Right kidney (tissue), 9 donors: ENCODE measurements at places on chromosomes 3 and 15.
A peak's percentile ranks its signal among the peaks of the same experiment; 100 is the strongest.

GRCh38 chr3:5194801-5195509 is 7.4 kb downstream of the EDEM1 start:
- no peak for DNase-seq

DNA sequence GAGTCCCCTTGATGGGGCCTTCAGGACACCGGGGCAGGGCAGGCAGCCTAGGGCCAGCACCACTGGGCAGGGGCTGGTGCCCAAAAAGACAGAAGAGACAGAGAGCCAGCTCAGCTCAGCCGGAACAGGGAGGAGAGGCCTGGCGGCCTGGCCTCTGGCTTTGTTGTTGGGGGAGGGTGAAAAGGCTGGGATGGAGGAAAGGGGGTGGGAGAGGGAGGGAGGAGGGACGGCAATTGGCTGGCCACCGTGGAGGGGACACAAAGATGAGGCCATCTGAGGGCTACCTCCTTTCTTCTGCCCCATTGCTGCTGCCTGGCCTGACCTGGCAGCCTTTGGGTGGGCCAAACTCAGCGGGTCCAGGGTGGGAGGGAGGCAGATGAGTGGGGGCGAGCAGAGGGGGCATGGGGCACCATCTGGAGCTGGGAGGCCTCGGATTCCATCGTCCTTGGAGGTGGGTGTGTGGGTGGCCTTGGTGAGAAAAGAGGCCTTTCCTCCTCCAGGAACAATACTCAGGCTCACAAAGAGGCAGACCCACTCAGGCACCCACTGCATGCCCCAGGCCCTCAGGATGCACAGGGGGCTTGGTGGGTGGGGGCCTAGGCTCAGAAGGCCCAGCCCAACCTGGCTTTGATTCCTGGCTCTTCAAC is 9.3 kb downstream of the EFCC1 start:
- DNase-seq: no peak

GRCh38 chr15:101437618-101438481 is 51.7 kb downstream of the PCSK6 start:
- DNase-seq: no peak

GRCh38 chr3:146491303-146491702 is 21.9 kb upstream of the PLSCR2 start:
- no peak for DNase-seq

GRCh38 chr15:40379853-40380252 is 2.7 kb upstream of the KNSTRN start:
- DNase-seq: no peak

DNA sequence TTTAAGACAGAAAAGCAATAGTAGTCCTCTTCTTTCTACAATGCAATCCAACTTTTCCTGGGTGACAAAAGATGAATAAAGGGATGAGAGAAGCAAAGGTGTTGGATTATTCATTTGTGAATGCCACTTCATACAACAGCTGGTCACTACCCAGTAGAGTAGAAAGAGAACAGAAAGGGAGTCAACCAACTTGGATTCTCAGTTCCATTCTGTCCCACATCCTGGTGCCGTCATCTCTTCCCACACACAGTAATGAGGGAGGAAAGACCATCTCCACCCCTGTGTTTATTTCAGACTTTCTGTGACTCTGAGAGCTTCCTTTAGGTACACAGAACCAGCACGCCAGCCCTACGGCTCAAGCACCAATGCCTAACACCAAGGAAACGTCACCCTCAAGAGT is 71.0 kb downstream of the FOXP1 start:
- no peak for DNase-seq

GRCh38 chr3:146166415-146166821 is 5.4 kb upstream of the PLOD2 start:
- no peak for DNase-seq

GRCh38 chr3:122784436-122784835 is 9.2 kb downstream of the HSPBAP1 start:
- no peak for DNase-seq

DNA sequence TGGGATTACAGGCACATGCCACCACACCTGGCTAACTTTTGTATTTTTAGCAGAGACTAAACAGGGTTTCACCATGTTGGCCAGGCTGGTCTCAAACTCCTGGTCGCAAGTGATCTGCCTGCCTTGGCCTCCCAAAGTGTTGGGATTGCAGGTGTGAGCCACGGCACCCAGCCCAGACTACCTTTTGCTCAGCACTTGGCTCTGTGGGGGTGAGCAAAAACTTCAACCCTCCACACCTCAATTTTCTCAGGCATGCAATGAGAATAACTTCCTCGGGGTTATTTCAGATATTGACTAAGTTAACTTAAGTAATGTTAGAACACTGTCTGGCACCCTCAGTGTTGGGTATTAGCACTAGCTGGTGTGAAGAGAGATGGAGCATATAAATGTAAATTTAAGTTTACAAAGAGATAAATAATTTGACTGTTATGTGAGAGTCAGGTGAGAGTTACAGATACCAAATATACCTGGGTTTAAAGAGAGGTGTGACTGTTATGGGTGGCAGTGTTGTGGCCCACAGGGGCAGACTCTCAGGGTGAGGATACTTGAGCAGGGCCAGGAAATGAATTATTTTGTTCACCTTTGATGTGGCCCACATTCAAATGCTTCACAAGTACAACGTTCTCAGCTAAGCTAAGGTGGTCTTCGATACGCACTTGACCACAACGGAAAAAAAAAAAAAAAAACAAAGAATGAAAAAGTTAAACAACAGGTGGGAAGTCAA is 29.0 kb downstream of the CPOX start:
- no peak for DNase-seq

DNA sequence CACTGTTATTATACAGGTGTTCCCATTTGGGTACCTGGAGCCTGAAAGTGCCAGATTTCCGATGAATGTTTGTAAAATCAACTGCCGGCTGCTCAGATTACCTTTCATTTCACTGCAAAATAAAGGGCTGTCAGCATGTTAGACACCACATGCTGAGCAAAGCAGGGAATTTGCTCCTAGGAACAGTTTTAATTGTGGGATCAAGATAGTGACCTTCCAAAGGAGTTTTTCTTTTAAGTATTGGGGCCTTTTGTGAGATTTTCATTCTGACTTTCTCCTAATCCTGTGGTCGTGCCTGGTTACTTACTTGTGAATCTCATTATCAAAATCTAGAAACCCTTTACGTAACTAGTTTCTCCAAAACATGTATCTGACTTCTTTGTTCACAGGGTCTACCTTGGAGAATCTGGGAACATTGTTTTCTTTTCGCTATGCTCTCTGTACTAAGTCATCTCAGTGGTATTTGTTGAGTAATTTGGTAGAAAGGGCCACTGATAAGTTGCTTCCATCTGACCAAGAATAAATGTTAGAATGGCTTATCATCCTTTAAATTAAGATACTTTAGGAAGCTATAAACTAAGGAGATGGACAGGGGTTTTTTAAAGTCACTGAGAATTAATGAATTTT is 40.8 kb upstream of the LRTM1 start:
- no peak for DNase-seq

GRCh38 chr3:149575961-149576564 is 81.8 kb downstream of the WWTR1 start:
- peak; percentile 45 for DNase-seq

GRCh38 chr3:15298504-15298903 is 33.9 kb downstream of the SH3BP5 start:
- DNase-seq: no peak

DNA sequence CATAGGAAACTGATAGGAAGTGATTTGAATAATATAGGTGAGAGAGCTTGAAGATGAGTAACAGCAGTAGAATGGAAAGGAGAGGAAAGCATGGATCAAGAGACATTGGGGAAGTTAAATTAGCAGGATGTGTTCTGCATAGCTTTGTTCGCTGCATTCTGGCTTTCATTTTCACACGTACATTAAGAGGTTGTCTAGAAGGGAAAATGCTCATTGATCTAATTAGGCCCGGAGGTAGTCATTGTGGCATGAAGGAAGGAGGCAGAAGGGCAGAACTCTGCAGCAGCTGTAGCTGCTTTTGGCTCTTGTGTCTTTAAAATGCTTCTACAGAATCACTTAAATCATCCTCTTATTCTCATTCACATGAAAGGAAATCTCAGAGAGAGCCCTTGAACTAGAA is 40.3 kb downstream of the KCNAB1 start:
- no peak for DNase-seq

DNA sequence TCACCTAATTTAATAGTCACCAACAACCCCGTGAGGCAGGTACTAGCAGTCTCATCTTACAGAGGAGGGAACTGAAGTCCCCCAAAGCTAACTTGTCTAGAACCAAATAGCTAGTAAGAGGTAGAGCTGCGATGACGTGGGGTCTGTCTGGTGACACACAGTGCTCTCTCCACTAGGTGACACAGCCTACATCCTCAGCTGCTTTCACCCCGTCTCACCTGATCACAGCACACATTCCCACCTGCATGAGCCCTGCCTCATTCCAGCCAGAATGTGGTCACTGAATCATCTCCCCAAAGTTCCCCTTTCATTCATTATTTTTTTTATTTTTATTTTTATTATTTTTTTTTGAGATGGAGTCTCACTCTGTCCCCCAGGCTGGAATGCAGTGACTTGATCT is 21.3 kb upstream of the MAGEF1 start:
- no peak for DNase-seq

DNA sequence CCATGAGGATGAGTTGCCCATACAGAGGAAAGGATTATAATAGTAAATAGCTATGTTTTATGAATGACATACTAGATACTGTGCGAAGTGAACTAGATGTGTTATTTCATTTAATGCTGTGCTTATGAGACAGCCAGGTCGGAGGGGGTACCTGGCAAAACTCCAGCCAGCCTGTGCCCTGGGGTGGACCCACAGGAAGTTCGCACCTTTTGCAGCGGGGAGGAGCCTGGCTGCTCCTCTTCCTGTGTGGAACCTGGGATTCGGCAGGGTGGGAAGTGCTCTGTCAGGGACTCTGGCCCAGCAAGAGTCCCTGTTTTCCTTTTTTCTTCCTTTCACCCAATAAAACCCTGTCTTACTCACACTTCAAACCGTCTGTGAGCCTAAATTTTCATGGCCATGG is 452.2 kb downstream of the IL5RA start:
- DNase-seq: no peak

DNA sequence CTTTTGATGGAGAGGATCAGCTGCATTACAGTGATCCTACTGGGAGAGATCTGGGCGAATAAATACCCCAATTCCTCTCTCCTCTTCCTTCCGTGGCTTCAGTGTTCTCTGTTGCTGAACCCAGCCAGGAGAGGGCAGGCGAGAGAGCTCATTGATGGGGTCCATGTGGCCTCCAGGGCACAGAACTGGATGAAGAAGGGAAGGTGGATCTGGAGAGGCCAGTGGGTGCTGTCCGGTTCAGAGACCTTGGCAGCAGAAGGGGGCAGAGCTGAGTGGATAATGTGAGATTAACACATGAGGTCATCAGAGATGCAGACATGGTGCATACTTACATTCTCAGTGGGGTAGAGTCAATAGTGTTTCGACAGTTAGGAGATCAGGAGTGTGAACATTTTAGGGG is 193.6 kb downstream of the CLSTN2 start:
- DNase-seq: no peak

DNA sequence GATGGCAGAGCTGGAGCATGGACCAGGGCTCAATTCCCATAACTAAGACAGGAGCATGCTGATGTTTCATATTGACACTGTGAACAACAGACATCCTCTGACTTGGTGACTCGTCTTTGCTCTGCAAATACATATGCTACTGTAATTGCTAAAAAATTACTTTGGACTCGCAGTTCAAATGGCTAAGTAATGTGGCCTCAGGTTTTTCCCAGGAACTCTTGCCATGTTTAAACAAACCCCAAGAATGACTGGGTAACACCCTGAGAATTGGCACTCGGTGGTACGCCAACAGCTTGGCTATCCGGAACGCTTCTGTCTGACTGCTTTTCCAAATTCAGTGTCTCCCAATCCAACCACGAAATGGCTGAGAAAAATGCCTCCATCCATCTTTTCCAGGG is 456.7 kb upstream of the THBS1 start:
- no peak for DNase-seq
